NCI-H748 treated with DMSO at 0.1 percent for 48 hours (cell line): ENCODE measurements at places on chromosomes 7 and 10.

DNA sequence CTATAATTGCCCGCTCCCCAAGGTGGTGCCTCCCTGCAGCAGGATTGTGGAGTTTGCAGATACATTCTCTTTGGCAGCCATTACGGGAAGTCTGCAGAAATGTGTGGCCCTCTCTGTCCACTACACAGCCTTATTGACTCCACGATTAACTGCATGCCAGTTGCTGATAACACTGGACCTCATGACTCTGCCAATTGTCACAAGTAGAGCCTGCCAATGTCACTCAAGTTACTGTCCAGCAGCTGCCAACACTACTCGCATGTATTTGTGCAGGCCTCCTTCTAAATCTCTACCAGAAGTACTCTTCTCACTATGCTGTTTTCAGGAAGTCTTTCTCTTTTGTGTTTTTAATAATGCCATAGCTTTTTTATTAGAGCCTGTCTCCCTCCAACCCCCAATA is 128.8 kb downstream of the PPP1R3A start:
- no peak for DNase-seq

DNA sequence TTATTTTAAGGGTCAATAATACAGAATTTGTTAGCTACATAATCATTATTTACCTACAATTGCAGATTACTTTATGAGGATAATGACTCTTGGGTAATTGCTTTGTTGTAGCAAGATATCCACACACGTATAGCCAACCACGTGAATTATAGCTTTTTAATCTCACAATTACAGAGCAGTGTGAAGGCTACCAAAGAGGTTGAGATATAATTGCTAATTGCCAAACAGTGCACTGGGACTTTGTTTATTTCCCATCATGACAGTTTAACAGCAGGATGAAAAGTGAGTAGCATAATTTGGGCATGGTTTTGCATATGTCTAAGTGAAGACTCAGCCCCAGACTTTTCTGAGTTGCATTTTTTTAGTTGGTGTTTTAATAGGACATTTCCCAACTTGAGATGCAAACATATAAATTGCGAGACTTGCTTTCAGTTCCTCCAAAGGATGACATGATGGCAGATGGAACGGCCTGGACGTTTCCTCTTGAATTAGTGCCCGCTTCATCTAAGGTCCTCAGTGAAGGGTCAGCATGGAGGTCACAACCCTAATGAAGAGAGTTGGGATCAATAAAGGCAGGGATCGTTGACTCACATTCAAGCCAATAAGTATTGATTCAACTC is 180.7 kb upstream of the GPR26 start:
- DNase-seq = peak; percentile 44

DNA sequence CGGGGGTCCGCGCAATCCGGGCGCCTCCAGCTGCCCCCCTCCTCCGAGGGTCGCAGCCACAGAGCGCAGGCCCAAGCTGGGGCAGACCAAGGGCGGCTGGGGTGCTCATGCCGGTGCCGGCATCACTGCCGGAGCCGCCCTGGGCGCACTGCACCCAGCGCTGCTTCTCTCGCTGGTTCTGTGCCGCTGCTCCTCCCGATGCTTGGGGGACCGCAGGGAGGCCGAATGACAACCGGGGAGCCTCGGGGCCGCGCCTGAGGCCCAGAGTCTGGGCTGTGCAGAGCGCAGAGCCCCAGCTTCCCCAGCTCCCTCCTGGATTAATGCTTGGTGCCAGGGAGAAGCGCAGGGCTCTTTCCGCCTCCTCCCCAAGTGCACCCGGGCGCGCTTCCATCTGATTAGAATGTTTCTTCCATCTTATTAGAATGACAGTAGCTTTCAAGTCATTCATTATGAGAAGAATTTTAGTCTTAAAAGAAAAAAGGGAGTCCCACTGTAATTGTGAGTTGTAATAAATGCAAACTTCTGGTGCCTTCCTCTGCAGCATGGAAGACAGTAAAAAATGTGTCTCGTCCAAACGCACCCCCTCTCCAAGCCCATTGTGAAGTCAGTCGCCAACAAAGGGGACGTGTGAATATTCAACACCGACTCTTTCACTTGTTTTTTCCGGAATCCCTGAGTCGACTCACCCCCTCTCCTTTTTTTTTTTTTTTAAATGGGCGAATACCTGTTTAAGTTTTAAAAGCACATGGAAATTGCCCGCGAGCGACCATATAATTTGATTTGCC is 19.5 kb upstream of the PTF1A start:
- DNase-seq = no peak

DNA sequence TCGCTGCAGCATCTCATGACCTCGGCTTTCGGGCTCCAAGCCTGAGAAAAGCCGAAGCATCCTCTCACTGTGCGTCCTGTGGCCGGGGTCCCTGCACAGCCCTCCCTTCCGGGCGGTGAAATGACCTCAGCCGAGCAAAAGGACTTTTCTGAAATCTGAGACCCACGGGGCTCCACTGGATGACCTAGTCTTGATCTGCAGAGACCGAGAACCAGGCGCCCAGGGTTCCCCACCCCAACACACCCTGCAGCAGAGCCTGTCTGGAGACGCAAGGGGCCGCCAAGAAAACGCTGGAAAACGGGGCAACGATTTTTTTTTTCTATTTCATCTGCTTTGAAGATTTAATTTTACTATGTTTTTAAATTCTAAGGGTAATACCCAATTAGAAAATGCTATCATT is 31.7 kb downstream of the NPS start:
- DNase-seq = no peak

- DNase-seq = no peak
Observed at GRCh38 chr7:46558482-46559193, 637.6 kb upstream of the IGFBP3 start.

GRCh38 chr10:51075873-51076229 is 1.6 kb downstream of the PRKG1 start:
- DNase-seq = no peak

DNA sequence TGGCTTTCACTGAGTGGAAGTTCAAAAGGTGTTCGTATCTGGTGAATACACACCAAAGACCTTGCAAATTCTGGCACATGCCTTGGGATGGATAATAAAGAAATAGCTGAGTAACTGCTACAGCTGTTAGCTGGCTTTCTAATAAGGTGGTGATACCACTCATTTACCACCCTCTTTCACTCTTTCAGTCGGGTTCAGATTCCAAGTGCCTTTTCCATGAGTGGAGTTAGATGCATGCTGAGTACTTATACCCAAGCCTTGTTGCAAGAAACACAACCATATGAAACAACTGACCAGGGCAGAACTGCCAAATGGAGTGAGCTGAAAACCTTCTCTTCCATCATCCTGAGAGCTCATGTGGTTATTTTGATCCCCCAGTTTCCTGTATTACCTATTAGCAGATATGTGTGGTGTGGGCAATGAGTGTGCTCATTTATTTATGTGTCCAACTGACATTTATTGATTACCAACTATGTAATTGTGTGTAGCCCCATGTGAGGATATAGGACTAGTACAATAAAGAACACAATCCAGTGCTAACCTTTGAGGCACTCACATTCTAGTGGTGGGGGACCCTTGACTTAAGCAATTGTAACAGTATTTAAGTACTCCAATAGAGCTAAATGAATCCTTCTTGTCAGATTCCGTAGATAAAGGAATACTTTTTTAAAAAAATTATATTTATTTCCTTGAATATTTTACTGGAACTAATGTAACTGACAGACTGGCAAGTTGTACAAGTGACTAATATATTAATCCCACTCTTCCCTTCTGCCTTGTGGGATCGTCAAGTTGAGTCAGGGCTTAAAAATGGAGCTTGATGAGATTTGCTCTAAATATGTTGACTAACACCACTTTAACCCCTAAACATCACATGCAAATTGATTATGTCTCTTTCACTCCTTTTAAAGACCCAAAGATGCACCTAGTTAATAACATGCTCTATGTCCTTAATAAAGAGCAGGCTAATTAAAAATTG is 124.7 kb downstream of the ARID5B start:
- DNase-seq = no peak

DNA sequence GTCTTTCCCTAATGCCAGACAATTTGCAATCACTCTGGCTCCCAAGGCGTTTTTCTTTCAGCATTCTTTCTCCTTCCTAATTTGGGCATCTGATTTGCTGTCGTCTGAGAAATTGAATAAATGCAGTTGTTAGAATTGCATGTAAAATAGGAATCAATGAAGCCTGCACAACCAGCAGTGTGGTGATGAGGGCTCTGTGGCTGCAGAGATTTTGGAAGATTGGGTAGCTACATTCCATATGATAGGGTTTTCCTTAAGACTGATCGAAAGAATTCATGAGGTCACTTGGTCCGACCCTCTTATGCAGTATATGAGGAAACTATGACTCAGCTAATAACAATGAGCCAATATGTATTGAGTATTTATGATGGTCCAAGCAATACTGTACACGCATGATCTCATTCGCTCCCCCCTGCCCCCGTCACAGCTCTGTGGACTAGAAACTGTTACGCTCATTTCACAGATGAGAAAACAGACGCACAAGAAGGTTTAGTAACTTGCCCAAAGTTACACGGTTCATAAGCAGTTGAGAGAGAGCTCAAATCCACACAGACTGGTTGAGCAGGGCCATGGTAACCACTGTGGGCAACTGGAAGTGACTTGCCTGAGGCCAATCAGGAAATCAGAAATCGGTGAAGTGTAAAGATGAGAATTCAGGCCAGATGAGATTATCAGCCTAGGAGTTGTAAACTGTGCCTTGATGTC is 527.2 kb downstream of the GATA3 start:
- no peak for DNase-seq

- DNase-seq = no peak
Observed at GRCh38 chr10:94076325-94076841, 82.7 kb downstream of the PLCE1 start.

DNA sequence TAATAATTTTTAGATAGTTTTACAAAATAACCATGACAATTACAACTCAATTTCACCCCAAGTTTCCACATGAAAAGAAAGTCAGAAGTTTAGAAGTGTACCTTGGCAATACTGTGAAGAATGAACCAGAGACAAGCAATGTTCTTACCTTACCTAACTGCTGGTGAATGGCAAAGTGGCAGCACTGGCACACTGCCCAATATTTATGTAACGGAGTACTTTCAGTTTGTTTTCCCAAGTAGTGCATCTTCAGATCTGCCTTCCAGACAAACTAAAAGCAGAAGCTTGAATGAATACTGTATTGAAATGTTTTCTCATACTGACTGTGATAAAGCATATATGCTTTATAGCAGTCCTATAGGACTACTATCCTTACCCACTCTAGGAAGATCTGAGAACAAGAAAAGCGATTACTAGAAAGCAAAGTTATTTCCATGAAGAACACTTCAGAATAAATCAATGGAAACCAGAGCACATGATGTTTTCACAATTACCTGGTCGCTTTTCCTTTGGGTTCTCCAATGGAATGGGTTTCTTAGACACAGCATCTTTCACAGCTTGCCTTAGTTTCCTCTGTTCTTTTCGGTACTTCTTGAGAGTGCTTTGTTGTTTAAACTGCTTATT is 1.5 kb downstream of the NOC3L start:
- no peak for DNase-seq

- no peak for DNase-seq
Observed at GRCh38 chr10:128211064-128211504, 84.9 kb upstream of the MKI67 start.

DNA sequence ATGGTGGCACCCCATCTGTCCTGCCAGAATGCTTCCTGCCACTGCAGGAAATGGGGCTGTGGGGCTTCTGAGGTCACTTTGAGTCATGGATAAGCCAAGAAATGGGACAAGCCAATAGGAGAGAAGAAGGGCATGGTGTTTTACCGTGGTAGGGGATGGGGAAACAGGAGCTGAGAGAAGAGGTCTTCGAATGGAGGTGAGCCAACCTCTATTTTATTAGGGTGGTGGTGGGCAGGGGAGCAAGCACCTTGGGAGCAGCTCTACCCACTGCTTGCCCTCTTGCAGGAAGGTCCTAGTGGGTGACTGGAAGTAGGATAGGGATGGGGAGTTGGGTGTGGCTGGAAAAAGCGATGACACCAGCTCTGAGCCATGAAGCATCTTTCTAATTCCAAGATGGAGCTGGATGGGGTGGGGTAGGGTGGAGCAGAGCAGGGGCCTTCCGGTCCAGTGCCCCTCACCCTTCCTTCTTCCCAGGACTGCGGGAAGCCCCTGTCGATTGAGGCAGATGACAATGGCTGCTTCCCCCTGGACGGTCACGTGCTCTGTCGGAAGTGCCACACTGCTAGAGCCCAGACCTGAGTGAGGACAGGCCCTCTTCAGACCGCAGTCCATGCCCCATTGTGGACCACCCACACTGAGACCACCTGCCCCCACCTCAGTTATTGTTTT is 9.1 kb downstream of the ZYX start:
- no peak for DNase-seq

GRCh38 chr10:78284381-78284780 is 250.7 kb downstream of the RPS24 start:
- DNase-seq = no peak

DNA sequence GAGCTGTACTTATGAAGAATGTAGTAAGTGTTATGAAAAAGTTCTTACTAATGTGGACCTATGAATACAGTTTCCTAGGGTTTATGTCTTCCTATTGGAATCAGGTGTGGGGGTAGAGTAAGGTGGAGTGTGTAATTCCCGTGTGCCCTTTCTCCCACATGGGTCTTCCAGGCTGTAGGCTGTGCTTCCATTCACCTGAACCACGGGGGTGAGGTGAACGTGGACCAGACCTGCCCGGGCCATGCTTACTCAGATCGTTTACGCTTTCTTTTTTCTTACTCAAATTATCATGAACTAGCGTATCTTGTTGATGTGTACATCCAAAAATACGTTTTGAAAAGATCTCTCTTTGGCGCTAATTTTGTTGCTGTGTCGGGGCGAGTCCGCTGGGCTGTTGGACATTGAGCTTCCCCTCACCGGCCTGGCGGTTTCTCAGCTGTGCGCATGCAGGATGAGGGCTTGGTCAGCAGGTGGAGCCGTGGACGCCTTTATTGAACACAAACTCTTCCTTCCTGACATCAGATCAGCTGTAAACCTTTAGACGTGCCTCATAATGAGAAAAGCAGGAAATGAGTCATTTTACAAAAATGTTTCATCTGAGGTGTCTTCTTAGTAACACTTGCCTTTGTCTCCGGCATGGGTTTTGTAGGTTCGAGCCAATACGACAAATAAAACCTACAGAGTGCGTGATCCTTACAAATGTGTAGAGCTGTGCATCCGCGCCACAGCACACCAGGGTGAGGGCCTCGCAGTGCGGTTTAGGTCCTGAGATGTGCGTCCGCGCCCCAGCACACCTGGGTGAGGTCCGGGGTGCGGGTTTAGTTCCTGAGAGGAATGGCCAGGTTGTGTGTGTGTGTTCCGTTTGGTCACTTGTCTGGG is 53.8 kb downstream of the WDR37 start:
- DNase-seq = peak; percentile 25

DNA sequence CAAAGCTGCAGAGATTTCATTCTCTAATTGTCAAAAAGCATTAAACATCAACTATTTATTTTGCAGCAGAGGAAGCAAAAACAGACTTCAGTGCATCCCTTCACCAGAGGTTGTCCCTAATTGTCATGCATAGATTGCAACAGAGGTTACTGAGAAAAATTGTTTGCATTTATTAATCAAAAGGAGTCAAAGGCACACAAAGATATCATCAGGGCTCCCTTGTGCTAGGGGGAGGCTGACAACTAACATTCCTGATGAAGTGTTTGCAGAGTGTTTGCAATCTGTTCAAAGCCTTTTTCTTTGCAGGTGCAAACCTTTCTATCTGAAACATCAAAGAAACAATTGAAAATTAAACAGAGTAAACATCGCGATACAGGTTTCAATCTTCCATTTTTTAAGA is 227.5 kb downstream of the TEX36 start:
- DNase-seq = peak; percentile 2

- DNase-seq = no peak
Observed at GRCh38 chr10:60414877-60415585, 25.4 kb upstream of the ANK3 start.
